ENCODE measurements at places on chromosomes 11 and 22.

DNA sequence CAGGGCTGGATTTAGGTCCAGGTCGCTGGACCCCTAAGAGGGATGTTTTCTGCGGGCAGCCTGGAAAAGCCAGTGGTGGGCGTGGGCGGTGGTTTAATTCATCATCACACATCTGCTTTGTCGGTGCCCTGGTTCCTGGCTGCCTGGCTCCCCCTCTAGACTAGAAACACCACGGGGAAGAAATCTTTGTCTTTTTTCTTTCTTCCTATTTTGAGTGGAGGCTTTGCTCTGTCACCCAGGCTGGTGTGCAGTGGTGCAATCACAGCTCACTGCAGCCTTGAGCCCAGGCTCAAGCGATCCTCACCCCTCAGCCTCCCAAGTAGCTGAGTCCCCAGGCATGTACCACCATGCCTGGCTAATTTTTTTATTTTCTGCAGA, 86.6 kb upstream of the LINC01488 start:
- no peak for DNase-seq

GRCh38 chr11:22657101-22657694, 9.2 kb upstream of the GAS2 start:
- DNase-seq, result no peak

DNA sequence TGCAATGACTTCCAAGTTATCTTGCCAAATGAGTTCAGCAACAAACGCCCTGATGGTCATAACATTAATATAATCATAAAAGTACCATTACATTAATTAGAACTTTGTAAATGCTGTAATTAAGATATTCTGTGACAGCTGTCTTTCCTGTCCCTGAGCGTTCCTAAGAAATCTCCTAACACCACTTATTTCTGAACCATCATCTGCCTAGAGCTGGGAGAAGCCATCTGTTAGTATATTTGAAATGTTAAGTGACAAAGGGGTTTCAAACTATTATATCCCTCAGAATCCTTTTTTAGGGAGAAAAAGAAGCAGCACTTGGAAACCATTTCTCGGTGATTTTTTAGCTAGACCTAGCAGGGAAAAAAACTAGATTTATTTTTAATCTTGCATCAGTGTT, 657.5 kb downstream of the FAM181B start:
- DNase-seq, result no peak

DNA sequence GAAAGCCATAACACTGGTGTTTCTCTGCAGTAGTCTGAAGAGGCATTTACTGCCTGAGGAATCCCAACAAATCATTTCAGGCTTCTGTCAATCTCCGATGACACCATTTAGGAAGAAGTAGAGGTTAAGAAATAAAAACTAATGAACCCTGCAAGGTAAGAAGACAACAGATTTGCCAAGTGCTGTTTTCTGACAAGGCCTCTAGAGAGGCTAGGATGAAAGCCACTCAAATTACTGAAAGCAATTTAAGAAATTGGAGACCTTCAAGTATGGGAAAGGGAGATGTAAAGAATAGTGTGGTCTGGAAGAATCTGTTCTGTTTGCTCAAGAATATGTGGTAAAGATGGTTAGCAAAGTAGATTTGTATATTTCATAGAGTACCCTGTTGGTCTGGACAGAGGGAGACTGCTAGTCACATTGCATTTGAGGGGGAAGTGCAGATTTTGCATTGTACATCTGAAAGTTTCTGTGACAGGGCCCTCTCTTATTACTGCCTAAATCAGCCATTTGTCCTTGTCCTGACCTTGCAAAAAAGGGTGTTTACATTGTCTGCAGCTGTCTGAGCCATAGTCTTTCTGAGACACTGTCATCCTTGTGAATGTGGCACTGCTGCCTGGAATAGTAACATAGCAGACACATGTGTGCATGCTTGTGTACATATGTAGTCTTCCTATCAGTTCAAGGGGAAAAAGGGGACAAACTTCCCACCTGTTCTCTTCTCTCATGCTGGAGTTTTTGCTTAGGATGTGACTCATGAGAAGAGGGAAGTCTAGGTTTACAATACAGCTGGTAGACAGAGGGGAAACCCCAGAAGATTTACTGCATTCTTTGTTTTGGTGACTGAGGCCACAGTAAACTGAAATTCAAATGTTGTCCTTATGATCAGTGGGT, 640.2 kb upstream of the KIRREL3 start:
- DNase-seq, result no peak

DNA sequence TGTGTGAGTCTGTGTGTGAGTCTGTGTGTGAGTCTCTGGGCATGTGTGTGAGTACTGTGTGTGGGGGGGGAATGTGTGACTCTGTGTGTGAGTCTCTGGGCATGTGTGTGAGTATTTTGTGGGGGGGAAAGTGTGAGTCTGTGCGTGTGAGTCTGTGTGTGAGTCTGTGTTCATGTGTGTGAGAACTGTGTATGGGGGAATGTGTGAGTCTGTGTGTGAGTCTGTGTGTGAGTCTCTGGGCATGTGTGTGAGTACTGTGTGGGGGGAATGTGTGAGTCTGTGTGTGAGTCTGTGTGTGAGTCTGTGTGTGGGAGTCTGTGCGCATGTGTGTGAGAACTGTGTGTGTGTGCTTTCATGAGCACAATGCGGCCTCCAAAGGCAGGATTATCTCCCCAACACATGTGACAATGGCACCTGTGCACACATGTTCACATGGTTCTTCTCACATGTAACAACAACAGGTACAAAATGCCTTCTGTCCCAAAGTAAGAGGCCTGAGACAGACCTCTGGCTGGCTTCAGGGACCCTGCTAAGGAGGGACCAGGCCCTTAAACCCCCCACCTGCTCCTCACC, 1.6 kb downstream of the CD5 start:
- DNase-seq, result no peak

GRCh38 chr11:72951888-72952287, 137.7 kb downstream of the ATG16L2 start:
- DNase-seq, result no peak

- DNase-seq, result no peak
Observed at GRCh38 chr11:105719073-105719822, 109.4 kb downstream of the GRIA4 start.

- DNase-seq, result no peak
Observed at GRCh38 chr11:115745066-115745465, 240.9 kb upstream of the CADM1 start.

- no peak for DNase-seq
Observed at GRCh38 chr22:30397656-30398635, 1.1 kb downstream of the SEC14L2 start.

GRCh38 chr11:110174645-110175310, 81.6 kb downstream of the ZC3H12C start:
- no peak for DNase-seq

DNA sequence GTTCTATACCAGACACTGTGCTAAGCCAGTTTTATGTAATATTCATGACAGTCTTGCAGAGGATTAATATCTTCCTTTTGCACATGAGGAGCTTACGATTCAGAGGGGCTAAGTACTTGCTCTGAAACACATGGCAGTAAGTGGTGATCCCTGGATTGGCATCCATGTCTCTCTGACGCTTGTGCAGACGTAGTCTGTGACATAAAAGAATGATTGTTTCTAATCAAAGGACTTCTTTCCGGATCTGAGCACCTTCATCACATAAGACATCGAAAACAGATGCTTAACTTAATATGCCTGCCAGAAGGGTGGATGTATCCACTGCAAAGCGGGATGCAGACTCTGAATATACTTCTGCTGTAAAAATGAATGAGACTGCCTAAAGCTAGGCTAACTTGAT, 74.8 kb downstream of the ARHGAP42 start:
- DNase-seq, result no peak

DNA sequence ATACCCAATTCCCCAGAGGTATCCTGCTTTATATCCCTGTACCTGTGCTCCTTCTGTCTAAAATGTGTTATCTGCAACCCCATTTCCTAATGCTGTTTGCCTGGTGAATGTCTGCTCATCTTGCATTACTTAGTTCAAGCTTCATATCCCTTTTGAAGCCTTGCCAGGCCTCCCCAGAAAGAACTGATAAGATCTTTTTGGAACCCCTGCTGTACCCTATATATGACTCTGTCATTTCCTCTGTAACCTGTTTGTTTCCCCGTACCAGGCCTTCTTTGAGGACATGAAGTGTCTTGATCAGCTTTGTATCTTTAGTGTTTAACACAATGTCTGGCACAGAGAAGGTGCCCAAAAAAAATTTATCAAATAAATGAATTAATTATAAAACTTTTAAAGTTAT, 77.6 kb downstream of the LIF start:
- DNase-seq, result no peak

GRCh38 chr11:102920118-102920684, 35.3 kb downstream of the MMP13 start:
- no peak for DNase-seq

DNA sequence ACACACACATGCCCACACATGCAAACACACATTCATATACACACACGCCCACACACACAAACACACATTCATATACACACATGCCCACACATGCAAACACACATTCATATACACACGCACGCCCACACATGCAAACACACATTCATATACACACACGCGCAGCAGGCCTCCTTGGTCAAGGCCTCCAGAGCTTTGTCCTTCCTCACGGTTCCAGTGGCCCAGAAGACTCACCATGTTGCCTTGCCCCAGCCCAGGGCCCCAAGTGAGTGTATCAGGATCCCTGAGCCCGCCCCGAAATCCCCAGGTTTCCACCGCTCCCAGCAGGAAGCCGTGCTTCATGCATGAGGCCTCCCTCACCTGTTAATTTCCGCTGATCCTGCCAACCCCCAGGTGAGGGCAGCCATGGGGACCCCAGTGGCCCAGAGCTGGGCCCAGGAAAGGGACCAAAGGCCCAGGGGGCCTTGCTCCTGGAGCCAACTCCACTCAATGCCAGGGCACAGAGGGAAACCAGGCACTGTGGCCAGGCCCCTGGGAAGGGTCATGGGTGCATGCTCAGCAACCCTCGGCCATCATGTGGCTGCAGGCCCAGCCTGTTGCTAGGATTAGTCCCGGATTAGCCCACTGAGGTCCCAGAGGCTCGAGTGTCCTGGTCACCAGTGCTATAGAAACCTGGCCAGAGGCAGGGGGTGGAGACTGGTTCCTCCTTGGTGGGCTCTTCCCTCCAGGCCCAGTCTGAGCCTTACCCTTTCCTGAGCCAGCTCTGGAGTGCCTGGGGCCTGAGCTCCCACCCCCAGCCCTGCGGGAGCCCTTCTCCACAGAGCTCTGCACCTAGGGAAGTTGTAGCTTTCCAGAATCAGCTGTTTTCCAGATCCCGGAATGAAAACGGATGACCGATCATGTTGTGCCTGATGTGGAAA, 34.4 kb downstream of the IGF2 start:
- DNase-seq, result no peak

- DNase-seq, result no peak
Observed at GRCh38 chr11:79312617-79313529, 128.0 kb downstream of the TENM4 start.

DNA sequence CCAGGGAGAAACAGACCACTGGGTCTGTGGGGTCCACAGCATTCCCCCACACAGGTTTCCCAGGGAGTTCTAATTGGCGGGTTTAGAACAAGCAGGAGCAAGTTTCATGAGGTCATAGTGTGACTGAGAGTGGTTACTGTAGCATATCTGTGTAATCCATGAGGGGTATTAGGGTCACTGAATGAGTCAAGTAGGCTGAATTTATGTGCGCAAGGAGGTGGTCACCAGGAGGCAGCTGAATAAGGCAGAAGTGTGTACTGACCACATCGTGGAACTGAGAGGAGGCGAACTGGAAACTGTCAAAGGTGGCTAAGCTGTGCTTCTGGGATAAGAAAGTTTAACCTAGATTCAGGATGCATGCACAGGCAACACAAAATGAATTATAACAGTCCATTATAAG, 876.0 kb downstream of the METTL15 start:
- DNase-seq, result no peak

DNA sequence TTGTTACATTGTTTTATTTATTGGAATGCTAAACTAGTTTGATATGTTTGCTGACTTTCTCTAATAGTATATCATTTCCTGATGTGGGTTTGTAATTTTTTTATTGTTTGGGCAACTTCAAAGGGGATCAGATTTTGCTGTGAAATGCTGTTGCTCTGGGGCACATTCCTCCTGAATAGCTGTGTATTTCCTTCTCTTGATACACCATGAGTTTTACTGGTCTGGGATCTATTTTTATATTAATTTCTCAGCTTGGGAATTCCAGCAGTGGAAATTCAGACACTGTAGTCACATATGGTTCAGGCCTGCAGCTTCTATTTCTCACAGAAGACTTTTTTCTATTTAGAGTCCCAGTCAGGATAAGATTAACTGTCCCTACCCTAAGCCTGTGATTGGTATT, 58.9 kb downstream of the RPUSD4 start:
- DNase-seq, result no peak

GRCh38 chr11:269146-269890, 8.9 kb upstream of the NLRP6 start:
- DNase-seq, result no peak

GRCh38 chr11:59891781-59892181, 13.2 kb downstream of the OOSP3 start:
- DNase-seq, result no peak

- no peak for DNase-seq
Observed at GRCh38 chr11:133399855-133400625, 132.3 kb downstream of the OPCML start.

GRCh38 chr22:37018086-37018814, 997 bp downstream of the TST start:
- DNase-seq, result no peak

DNA sequence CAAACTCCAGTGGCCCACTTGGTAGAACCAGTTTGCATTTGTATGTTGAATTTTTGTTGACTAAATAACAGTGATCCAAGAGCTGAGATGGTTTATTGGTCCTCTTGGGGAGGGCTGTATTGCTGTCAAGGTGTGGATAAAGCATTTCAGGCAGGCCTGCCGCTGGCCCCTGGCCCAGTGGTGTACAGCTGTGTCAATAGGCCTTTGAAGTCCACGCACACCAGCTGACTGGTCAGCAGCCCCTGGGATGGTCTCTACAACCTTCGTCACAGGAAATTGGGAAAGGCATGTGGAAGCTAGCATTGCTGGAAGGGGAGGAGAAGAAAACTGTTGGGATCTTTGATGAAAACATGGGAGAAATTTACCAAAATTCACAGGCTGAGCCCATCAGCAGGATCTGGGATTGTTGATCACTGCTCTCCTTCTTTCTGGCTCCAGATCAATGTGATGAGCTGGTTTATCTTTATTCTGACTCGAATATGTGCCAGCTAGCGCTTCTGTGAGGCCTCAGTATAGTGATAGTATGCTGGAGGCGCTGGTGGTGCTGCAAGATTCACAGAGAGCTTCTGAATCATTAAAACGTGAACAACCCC, 12.5 kb upstream of the E2F8 start:
- DNase-seq, result no peak

- no peak for DNase-seq
Observed at GRCh38 chr11:107384144-107384852, 73.3 kb downstream of the CWF19L2 start.
